Activated CD4-positive, alpha-beta T cell treated with anti-CD3 and anti-CD28 coated beads for 24 hours (primary cell): ENCODE measurements at places on chromosomes 7 and 10.

DNA sequence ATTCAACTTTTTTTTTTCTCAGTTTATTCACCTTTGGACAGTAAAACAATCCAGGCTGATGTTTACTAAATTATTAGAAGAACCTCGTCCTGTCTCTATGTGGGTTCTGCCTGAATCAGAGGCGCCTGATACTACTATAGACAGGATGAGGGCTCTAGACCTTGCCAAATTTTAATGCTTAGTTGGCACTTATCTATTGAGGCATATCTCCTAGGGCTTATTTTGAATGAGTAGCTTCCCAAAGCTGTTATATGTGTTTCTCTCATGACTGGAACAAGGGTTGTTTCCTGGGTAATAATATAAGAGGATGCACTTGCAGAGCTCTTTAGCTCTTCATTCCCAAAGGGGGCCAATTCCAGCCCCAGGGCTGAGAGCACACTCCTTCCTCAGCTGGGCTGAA is 23.6 kb downstream of the HECW1 start:
- no peak for DNase-seq

- no peak for DNase-seq
Measured at GRCh38 chr7:80362677-80363076, 149.2 kb downstream of the GNAT3 start.

- DNase-seq = no peak
Measured at GRCh38 chr10:110113670-110114337, 93.6 kb upstream of the MXI1 start.

DNA sequence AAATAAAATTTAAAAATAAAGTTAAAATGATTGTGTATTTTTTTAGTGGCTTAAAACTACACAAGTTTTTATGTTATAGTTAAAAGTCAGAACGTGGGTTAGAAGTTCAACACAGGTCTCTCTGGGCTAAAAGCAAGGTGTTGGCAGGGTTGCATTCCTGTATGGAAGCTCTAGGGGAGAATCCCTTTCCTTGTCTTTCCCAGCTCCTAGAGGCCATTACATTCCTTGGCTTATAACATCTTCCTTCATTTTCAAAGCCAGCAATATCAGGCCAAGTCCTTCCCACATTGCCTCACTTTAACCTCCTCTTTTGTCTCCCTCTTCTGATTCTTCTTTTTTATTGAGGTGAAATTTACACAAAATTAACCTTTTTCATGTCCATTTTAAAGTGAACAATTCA is 52.4 kb upstream of the EEPD1 start:
- DNase-seq = no peak
